Cardiac fibroblast (primary cell): ENCODE measurements at places on chromosomes 4 and X.

DNA sequence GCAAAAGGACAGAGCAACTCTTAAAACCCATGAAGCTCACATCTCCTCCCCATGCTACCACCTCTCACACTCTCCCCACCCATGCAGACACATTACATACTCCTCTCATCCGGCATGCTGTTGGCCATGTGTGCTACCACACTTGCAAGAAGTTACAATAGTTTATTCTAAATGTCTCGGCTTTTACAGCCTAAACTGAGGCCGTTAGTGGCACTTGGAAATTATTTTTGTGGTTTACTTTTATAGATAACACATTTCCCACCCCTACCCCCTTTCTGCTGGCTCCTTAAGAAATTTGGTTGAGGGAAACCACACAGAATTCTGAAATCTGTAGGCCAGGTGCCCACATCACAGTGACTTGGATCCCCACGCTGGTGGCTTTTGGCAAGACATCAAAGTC is 141.1 kb upstream of the HHIP start:
- no peak for DNase-seq

- DNase-seq, result no peak
Measured at GRCh38 chr4:14924076-14924811, 78.0 kb upstream of the CPEB2 start.

DNA sequence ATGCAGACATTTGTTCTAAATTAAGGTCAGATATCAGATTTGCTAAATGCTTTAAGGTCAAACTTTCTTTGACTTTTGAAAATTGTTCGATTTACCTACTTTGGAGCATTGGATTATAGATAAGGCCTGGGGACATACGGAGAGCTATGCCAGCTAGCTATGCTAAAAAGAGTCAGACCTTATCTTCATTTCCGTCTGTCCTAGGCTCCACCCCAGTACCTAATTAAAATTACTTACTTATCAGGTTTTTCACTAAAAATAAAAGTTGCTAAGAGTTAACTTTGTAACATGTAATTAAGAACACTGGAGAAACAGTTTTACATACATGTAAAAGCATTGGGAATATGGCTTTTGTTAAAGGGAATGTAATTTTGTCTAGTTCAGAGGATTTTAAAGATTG is 7.1 kb upstream of the TMEM35A start:
- no peak for DNase-seq

DNA sequence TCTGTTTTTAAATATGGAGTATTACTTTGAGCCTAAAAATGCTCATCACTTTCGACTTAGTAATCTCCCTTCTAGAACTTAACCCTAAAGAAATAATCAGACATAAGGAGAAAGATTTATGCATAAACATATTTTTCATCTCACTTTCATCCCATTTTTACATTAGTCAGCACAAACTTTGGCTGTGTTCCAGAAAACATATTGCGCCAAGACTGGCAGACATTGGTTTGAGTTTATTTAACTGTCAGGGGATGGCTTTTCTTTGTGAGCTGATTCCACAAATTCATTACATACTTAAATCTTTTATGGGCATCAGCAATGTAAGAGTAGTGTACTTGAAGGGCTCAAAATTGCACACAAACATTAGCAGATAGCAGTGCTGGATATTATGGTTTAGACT is 23.7 kb downstream of the MAOA start:
- peak; percentile 67 for DNase-seq

DNA sequence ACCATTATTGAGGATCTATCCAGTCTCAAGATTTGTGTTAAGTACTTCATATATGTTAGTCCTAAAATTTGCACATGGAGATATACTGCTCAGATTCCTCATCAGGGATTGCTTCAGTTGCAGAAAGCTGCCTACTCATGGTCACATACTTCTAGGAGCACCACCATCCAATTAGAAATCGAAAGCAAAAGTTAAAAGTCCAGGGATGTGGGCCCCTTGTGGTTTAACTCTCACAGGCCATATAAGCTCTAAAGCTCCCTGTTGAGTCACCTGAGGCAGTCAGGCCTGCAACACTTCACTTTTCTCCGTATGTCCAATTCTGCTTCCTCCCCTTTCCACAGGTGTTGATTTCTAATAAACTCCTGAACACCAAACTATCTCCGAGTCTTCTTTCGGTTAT is 84.2 kb downstream of the CNOT6L start:
- DNase-seq, result peak; percentile 55

GRCh38 chr4:3293401-3294391 is 875 bp downstream of the RGS12 start:
- no peak for DNase-seq

DNA sequence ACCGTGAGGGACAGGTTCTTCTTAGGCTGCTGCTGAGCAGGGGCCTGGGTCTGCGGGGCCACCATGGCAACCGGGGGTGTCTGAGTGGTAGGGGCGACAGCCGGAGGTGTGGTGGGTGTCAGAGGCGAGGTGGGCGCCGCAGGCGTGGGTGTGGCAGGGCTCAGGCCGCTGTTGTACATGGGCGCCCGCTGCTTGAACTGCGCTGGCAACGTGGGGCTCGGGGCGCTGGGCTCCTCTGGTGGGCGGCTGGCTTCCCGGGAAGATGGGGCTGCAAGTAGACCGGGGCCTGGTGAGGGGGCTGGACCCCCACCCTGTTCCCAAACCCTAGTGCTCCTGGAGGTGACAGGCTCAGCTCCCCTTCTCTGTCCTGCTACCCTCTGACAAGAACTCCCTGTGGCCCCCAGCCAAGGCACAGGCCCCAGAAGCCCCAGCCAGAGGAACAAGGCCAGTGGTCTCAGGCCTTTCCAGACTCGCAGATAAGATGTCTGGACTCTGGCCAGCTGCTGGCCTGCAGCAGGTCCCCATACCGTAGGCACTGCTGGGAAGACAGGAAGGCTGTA is 24.8 kb downstream of the NELFA start:
- no peak for DNase-seq

DNA sequence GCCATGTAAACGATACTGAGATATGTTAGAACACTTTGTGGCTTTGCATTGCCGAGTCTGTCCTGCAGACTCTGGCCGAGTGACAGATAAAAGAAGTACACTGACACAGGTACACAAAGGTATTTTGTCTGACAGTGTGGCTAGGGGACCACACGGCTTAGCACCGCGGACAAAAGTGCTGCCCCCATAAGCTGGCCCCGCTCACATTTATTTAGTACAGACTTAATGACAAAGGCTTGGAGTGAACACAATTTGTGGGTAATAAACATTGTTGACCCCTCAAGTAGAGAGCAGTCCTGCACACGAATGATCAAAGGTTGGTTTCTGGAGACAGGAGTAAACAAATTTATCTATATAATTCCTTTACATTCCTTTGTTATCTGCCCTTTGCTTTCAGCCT is 976.8 kb downstream of the TRAM1L1 start:
- DNase-seq, result no peak

GRCh38 chr4:185307136-185307950 is 88.4 kb downstream of the LRP2BP start:
- no peak for DNase-seq

DNA sequence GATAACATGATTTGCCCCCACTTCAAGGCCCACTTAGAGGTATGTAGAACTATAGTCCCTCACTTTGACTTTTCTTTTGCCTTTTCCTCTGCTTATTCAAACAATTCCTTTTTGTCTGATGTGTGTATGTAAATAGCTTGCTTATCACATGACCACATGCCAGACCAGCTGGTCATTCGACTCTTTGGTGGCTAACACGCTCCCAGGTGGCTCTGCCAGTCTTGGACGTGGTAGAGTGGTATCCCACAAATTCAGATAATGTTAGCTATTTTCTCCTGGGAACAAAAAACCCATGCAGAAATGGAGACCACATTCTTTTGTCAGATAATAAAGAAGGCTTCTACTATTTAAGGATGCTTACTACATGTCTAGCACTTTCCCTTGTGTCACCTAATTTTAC is 47.9 kb downstream of the ARHGAP24 start:
- DNase-seq, result no peak

DNA sequence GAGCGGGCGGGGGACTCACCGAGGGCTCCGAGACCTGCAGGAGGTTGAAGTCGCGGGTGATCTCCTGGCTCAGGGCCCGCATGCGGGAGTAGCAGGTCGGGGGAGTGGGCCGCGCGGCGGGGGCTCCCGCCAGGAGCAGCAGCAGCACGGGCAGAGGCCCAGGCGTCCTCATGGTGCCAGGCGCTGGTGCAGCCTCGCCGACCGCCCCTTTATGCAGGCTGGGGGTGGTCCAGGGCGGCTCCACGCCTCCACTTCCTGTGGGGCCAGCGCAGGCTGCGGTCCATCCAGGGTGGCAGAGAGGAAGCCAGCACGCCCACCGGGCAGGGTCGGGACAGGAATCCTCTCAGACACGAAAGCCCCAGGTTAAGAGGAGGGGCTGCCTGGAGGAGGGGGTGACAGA is at the start of gene CYTL1:
Gene CYTL1 (minus strand): TSS at position 185 of the 400 bp plus-strand sequence. CDS start 13 bp downstream, at position 172.
- DNase-seq, result no peak

DNA sequence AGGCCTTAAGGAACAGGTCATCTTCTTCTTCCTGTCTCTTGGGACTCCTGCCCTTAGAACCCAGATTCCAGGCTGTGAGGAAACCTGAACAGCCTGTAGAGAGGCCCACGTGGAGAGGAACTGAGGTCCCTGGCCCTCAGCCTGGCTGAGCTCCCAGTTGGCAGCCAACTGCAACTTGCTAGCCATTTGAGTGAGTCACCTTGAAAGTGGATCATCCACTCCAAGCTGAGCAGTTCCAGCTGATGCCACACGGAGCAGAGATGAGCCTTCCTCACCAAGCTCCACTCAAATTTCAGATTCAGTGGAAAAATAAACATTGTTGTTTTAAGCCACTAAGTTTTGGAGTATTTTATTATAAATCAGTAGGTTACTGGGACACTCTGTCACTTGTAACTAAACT is 392.5 kb downstream of the BCOR start:
- peak; percentile 92 for DNase-seq

DNA sequence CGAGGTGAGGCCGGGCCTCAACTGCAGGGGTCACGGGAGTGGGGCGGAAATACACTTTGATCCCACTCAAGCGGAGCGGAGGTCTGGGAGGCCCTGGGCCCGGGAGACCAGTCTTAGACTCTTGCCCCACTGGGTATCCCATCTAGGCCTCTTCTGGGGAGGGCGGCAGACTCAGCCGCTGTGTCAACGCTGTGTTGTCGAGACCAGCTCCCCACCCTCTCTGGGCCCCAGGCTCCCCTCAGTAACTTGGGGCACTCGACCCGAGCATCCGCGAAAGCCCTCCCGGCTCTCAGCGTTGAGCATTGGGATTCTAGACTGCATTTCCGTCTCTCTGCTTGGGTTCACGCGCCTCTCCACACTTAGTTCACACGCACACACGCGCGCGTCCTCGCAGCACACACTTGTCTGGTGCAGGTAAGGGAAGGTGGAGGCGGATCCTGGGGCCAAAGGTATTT is 1.7 kb downstream of the NKX3-2 start:
- no peak for DNase-seq

- no peak for DNase-seq
Measured at GRCh38 chrX:21620234-21620633, 37.9 kb downstream of the KLHL34 start.

DNA sequence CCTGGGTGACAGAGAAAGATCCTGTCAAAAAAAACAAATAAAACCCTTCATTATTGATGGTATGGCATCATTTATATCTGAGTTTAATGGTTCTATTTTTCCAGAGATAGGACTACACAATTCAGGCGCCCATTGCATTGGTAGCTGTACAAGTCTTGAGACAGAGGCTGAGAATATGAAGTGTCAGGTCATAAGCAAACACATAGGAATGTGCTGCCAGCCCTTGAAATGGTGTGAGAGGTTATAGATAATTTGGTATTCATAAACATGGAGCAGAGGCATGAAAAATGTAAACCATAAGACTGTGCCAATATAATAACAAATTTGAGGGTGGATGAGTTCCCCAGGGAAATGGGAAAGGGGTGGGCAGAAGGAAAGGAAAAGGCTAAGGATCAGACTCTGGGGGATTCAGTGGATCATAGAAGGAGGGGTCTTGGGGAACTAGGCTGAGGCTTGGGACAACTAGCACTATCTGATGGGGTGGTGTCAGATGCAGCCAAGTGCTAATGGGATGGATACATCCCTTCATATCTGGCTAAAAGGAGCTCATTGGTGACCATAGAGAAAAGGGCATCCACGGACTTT is 50.8 kb downstream of the MAOA start:
- peak; percentile 31 for DNase-seq

DNA sequence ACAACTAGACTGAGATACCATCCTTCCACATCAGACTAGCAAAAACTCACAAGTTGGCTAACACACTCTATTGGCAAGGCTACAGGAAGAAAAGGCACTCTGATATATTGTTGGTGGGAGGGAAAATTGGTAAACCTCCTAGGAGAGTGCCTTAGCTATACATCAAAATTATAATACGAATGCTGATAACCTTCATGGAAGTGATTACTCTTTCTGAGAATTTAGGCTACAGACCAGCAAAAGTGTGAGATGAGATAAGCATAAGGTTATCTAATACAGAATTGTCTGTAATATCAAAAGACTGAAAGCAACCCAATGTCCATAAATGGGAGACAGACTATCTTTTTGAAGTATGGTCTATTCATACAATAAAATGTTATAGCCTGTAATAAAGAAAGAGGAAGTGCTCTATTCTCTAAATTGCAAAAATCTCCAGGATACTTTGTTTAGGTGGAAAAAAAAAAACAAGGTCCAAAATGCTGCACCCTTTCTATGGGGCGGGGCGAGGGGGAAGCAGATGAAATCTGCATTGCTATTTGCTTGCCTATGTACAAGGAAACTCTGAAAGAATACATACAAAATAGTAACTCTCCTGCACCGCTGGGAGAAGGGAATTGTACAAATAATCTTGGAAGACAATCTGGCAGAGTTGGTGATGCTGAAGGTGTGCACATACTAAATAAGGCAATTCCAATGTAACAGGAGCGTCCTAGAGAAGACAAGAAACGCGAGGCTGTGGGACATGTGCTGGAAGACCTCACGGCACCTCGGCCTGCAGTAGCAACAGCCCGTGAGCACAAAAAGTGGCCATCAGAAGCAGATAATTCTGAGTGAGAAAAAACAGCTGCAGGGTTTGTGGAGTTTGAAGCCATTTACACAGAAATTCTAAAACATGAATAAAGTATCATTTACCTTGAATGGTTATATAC is 109.7 kb downstream of the AFAP1 start:
- no peak for DNase-seq

- DNase-seq, result no peak
Measured at GRCh38 chr4:183517781-183518180, 12.9 kb downstream of the ING2 start.

DNA sequence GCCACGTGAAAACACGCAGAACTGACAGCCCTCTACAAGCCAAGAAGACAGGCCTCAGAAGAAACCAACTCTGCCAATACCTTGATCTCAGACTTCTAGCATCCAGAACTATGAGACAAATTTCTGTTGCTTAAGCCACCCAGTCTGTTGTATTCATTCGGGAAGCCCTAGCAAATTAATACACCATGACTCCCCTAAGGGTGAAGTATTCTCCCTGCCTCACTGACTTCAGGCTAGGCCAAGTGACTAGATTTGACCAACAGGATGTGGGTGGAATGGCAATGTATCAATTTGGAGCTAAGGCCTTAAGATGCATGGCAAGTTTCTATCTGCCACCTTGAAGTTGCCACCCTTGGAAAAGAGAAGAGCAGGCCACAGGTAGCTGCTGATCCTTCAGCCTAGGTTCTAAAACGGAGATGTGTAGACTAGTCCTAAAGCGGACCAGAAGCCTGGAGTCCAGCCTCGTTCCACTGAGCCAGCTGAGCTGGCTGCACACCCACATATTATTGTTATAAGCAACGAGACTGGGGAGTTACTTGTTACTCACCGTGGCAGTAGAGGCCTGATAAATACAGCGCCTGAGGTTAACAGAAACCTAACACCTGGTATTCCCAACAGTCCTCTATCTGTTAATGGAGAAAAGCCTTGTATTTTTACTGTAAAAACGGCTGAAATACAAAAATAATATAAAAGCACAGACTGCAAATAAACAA is 16.4 kb downstream of the SCARB2 start:
- DNase-seq, result peak; percentile 56
